ENCODE measurements at places on chromosomes 11 and 22.

DNA sequence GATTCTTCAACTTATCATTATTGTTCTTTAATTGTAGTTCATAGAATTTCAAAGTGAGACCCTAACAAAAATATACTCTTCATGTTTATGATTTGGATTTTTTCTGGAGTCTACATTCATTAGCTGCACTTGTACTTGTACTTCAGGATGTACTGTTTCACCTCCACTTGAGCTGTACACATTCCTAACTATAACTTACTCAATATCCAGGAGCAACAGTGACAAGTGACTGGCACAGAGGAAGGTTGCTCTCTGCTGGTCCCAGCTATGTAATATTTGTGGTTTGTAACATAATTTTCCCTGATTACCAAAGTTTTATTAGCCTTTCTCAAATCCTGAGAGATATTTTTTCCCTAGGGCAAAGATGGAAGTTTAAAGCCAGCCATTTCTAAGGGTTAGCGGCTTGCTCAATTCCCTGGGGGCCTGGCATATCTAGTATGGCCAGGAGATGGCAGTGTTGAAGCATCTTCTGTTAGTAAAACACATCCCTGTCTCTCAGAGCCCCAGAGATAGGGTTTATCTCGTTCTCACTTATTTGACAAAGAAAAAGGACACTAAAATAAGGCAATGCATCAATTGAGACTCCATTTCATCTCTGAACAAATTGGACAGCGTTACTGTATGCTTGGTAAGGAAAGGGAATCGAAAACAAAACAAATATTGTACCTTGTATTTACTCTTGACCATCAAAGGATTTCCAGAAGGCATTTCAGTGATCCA is 14.2 kb downstream of the OR52A5 start:
- DNase-seq = no peak

DNA sequence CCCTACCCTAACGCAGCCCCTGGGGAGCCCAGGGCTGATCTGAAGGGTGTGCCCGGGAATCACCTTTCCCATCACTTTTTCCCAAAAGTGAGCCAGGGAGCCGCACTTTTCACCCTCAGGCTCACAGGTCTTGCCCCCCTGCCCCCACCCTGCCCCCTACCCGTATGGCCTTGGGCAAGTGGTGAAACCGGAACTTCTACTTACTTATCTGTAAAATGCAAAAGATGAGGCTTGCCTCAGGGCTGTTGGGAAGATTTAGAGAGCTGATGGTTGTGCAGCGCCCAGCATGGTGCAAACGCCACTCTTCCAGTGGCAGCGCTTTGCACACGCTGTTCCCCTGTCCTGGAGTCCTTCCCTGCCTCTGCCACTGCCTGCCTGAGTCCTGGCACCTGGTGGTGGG is 8.0 kb downstream of the SYT12 start:
- DNase-seq = no peak

DNA sequence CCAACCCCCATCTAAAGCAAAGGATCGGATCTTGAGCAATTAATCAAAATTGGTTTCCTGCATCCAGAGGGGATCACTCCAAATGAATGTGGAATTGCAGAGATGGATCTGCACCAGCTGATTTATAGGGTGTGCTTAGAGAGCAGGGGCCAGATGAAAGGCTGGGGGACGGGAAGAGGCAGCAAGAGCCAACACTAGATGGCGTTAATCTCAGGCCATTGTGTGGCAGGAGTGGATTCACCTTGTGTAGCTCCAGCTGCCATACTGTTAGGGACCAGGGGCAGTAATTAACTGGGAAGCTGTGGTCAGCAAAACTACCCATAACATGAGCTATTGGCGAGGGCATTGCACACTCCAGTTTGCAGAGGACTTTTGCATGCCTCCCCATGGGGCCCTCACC is 35.6 kb downstream of the SERPINH1 start:
- no peak for DNase-seq

GRCh38 chr22:49847751-49848689 is 5.6 kb upstream of the ZBED4 start:
- no peak for DNase-seq

DNA sequence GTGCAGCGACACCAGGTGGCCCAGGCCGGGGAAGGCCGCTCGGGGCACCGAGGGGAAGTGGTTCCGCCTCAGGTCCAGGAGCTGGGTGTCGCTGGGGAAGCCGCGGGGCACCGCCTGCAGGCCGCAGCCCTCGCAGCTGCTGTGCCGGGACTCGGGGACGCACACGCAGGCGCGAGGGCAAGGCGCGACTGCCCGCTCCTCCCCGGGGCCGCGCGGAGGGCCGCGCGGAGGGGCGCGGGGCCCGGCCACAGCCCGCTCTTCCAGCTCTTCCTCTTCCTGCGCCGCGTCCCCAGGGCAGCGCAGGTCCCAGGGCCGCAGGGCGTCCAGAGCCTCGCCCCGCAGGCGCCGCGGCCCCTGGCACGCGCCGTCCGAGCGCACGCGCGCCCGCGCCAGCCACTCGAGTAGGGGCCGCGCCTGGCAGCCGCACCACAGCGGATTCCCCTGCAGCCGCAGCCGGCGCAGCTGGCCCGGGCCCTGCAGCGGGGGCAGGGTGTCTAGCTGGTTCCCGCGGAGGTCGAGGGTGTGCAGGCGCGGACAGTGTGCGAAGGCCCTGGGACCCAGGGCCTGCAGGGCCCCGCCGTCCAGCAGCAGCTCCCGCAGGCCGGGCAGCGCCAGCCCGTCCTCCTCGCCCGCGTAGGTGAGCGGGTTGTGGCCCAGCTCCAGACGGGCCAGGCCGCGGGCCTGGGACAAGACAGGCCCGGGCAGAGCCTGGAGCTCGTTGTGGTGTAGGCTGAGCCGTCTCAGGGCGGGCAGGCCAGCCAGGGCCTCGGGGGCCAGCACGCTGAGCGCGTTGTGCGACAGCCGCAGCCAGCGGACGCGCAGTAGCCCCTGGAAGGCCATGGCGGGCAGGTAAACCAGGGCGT is 2.8 kb downstream of the CHADL start:
- peak; percentile 66 for DNase-seq

DNA sequence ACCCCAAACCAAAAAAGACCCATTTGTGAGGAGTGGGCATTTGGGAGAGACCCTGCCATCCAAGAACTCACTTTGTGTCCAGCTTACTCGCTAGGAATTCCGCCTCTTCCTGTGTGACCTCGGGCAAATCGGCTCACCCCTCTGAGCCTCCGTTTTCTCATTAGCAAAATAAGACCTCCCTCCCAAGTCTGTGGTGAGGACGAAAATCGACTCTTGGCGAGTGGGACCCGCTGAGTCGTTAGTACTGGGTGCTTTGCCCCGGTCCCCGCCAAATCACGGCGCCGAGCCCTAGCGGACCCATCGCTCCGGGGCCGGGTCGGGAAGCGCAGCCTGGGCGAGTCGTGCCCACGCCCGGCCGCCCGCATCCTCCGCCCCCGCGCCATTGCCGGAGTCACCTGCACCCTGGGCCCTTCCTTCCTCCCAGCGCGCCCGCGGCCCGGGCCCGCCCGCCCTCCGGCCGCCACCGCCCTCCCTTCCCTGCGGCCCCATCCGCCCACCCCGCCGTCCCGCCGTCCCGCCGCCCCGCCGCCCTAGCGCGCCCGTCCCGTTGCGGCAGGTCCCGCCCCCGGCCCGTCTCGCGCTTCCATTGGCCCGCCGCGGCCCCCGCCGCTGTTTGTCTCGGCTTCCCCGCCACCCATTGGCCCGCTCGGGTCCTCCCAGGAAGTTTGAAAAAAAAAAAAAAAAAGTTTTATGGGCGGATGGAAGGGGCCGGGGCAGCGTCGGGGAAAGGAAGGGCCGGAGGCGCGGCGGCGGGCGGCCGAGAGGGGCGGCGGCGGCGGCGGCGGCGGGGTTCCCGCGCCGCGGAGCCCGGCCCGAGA is 48.9 kb downstream of the TRIOBP start:
- DNase-seq = peak; percentile 87

GRCh38 chr22:19723232-19723982 is at the start of gene GP1BB:
GP1BB (plus strand) TSS chr22:19723539; CDS start chr22:19723570, 31 bp downstream.
- DNase-seq = peak; percentile 30

- no peak for DNase-seq
These were observed 234.9 kb upstream of the SESN3 start for GRCh38 chr11:95465887-95466286.

DNA sequence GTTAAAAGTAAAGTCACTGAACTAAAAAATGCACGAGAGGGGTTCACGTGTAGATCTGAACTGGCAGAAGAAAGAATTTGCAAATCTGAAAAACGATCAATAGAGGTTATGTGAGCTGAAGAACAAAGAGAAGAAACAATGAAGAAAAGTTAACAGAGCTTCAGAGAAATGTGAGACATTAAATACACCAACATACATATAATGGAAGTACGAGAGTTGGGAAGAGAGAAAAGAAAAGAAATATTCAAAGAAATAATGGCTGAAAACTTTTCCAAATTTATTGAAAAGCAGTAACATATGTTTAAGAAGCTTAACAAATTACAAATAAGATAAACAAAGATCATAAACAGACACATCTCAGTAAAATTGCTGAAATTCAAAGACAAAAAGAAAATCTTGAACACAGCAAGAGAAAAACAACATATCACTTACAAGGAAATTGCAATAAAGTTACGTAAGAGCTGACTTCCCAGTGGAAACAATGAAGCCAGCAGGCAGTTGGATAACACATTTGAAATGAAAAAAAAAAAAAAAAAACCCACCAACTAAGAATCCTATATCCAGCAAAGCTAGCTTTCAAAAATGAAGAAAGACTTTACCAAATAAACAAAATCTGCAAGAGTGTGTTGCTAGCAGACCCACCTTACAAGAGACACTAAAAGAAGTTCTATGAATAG is 56.8 kb downstream of the EMSY start:
- no peak for DNase-seq

DNA sequence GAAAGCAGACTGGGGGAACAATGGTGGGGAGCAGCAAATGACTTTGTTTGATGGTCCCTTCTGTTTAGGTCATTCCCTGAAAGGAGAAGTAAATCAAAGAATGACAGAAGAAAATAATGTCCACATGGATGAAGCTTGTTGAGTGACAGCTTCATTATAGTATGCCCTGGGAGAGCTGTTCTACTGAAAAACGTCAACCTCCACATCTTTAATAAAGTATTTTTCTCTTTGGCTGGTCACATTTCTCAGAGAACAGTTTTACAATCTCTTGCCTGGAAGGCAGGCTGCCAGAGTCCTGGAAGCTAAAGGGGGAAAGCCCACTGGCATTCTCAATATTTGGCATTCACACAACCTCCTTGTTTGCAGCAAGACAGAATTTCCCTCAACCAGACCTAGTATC is 287.9 kb downstream of the SWAP70 start:
- DNase-seq = no peak

GRCh38 chr11:83241291-83241946 is 44.7 kb downstream of the CCDC90B start:
- no peak for DNase-seq

GRCh38 chr22:33894515-33894914 is 25.8 kb downstream of the LARGE1 start:
- no peak for DNase-seq

DNA sequence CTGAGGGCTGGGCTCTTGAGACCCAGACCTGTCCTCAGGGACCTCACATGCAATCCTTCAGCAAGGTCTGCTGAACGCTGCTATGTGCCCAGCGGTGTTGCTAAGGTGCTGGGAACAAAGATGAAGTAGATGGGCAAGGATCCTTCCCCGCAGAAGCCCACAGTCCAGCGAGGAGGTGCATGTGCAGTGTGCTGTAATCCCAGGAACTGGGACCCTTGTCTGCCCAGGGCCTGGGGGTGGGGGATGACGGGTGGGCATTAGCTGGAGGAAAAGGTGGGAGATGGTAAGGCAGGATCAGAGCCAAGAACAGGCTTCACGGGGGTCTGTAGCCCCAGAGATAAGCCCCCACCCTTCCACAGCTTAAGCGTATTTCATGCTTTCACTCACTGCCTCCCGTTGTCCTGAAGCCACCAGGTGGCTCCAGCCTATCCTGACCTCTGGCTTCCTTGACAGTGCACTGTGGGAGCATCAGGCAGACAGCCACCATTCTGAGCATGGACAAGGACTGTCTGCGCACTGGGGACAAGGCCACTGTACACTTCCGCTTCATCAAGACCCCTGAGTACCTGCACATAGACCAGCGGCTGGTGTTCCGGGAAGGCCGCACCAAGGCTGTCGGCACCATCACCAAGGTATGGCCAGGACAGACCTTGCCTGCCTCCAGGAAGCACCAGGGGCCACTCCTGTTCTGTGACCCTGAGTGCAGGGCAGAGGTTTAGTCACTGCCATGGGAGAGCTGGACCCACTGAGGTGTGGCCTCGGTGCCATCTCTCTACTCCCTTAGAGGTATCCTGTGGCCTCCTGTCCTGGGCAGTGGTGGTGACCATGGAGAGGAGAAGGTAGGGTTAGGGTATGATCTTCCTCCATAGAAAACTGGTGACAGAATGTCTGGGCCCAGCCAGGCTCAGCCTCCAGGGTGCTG is 22.0 kb downstream of the GTPBP1 start:
- DNase-seq = no peak

GRCh38 chr11:131852757-131853156 is 482.3 kb downstream of the NTM start:
- DNase-seq = no peak

DNA sequence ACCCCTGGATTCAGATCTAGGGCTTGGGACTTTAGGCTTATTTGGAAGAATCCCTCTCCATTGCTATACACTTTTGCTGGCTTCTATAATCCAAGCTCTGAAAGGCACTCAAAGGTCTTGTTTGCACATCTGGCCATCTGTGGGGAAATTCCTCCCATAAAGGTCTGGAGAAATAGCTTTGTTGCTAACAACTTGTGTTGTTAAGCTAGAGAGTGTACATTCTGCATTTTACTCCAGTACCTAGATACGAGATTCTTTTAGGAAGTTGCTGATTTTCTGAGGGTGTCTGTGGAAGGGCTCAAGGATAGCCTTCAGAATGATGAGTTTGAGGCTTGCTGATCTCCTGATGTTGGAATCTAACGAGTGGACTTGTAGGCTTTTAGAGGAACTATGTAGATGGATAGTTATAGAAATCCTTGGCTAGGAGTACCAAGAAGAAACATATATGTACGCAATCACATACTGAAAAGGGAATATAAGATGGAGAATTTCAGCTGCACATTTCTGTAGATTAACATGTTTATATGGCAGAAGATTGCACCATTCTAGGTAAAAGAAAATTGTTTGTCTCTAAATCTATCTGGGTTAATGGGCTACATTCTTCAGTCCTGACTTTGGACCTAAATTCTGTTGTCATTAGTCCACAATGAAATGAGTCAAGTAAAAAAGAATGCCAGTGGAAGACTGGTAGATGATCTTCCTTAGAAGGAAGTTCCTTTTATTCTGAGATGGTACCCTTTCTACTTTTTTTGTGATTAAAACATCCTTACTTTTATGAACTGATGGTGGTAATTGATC is 51.0 kb downstream of the UBASH3B start:
- no peak for DNase-seq

Data from T-helper 1 cell (primary cell).